ENCODE measurements at places on chromosomes 6 and 20.
A peak's percentile ranks its signal among the peaks of the same experiment; 100 is the strongest.

DNA sequence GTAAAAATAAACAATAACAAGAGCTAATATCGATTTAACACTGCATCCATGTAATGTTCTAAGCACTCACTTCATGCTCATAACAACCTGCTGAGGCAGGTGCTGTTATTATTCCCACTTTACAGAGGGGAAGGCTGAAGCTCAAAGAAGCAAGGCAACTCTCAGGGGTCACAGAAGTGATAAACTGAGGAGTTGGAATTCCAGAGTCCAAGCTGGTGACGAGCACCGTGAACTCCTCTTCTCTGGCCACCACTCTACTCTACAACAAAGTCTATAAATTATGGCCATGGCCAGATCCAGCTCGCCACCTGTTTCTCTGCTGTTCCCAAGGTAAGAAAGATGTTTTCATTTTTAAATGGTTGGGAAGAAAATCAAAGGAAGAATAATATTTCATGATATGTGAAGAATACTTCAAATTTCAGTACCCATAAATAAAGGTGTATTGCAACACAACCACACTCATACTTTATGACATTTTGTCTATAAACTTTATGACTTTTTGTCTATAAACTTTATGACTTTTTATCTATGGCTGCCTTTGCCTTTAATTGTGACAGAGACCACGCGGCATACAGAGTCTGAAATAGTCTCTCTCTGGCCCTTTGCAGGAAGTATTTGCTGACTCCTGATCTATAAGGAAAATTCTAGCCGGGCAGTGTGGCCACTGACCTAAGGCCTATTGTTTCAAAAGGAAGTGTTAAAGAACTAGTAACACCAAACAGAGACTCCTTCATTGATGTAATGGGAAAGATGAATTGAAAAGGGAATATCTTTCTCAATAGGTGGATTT lies 113.2 kb upstream of the KCNG1 start:
- DNase-seq, result no peak

- DNase-seq, result no peak
Measured at GRCh38 chr6:162684052-162684451, 43.5 kb downstream of the PRKN start.

DNA sequence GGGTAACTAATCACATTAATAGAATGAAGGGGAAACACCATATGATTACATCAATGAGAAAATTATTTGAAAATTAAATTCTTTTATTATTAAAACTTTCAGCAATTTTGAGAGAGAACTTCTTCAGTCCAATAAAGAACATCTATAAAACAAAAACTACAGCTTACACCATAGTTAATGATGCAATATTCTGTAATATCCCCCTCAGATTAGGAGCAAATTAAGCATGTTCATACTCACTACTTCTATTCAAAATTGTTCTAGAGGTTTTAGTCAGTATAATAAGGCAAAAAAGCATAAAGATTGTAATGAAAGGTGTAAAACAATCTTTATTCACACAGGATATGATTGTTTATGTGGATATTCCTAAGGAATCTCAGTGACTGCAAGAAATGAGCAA lies 465.4 kb downstream of the CD109 start:
- DNase-seq, result no peak

DNA sequence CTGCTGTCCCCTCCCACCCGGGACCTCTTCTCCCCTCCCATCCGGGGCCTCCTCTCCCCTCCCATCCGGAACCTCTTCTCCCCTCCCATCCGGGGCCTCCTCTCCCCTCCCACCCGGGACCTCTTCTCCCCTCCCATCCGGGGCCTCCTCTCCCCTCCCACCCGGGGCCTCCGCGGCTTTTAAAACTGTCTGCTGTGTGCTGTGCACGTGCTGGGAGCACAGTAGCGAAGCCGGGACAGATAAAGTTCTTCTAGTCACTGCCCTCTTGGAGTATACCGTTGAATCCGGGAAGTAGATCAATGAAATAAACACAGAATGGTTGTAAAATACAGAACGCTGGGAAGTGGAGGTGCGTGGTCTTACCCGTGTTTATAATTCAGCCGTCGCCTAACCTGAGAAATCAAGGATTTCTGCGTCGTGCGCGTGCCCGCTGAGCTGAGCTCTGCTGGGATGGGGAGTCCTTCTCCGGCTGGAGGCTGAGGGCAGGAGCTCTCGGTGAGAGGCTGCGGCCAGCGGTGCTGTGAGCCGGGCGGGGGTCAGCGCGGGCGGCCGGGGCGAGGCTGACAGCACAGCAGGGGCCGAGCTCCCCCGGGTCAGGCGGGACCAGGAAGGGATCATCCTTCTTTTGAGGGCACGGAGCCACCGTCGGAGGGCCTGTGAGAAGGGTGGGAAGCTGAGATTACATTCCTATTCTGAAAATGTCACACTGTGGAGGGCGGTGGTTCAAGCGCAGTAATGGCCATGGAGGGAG lies 19.6 kb upstream of the KIF25 start:
- no peak for DNase-seq

- no peak for DNase-seq
Measured at GRCh38 chr20:61253264-61253639, 1.2 kb downstream of the CDH4 start.

DNA sequence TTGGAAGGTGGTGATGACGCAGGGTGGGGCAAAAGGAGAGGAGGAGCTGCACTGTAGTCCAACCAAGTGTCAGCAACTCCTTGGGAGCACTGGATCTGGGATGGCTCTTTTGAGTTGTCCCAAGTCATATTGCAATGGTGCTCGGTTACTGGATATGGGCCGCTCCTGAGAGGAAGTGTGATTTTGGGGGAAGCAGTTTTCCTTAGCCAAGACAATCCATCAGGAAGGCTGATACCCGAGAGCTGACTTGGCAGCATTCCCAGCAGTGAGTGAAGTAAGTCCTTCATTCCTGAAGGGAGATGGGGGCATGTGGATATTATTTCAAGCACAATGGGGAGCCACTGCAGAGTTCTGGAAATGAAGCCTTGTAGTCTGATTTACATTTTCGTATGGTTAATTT lies 354.1 kb downstream of the RFPL4B start:
- no peak for DNase-seq

DNA sequence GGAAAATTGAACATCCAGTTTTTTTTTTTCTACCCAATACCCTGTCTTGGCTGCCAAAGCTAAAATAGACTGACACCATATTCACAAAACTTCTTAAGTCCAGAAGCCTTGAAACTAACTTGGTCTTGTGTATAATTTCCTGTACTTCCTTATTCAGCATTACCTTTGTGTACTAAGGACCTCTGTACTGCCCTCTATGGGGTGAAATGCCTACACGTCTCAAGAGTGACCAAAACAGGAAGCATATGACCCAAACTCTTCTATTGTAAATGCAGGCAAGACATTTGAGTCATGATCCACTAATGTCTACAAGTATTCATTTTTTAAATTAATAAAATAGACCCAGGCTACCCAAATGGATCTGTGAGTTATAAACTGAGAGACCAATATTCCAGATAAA lies 50.4 kb downstream of the HMGCLL1 start:
- DNase-seq, result no peak

- no peak for DNase-seq
Measured at GRCh38 chr20:9928281-9928737, 89.4 kb upstream of the PAK5 start.

GRCh38 chr20:49762940-49763766 lies 49.5 kb upstream of the B4GALT5 start:
- DNase-seq, result no peak

DNA sequence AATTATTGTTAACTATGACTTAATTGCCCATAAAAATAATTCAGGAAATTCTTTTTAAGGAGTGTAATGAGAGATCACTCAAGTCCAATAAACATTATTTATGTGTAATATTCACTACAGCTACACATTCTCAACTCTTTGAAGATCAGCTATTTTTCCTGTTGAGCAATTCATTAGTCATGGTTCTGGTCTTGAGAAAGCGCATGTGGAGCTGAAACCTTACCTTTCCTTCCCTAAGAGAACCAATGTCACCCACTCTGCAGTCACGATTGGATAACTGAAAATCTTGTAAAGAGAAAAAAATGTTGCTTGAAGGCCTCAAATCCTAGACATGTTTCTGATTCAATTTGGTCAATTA lies 736.9 kb upstream of the MARCKS start:
- peak; percentile 95 for DNase-seq

DNA sequence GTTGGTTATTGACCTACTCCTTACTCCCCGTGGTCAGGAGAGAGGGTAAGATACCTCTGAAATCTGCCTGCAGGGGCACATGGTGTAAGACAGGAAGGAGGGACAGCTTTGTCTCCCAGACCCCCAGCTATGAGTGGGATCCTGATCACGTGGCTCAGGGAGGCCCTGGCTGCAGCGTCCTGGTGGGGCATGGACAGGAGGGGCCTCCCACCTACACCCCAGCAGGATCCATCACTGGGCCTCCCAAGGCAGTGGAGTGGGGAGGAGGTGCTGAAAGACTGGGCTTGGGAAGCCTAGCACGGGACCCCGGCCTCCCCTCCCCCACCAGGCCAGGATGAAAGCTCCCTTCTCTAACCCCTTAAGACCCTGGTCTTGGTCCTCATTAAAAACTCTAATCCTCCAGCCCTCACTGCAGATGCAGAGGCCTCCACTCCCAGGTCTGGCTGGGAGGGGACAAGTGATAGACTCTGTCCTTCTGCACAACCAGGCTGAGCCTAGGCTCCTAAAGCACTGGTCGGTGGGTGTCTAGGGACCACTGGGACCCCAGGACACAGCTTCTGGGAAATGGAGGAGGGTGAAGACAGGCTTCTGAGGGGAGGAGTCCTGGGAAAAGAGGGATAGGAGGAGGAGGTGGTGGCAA lies 29.6 kb upstream of the VEGFA start:
- DNase-seq, result no peak

GRCh38 chr6:154314084-154314483 lies 42.5 kb downstream of the IPCEF1 start:
- DNase-seq, result no peak

GRCh38 chr6:12269110-12269509 lies 21.1 kb upstream of the EDN1 start:
- DNase-seq, result no peak

- DNase-seq, result no peak
Measured at GRCh38 chr6:168216117-168216516, 103.5 kb downstream of the DACT2 start.

Measured in non-pigmented ciliary epithelial cell (primary cell).